Activated CD4-positive, alpha-beta T cell treated with anti-CD3 and anti-CD28 coated beads, Interleukin-2, amount 50 U/mL, for 4 hours (primary cell): ENCODE measurements at places on chromosomes 12 and 14.

DNA sequence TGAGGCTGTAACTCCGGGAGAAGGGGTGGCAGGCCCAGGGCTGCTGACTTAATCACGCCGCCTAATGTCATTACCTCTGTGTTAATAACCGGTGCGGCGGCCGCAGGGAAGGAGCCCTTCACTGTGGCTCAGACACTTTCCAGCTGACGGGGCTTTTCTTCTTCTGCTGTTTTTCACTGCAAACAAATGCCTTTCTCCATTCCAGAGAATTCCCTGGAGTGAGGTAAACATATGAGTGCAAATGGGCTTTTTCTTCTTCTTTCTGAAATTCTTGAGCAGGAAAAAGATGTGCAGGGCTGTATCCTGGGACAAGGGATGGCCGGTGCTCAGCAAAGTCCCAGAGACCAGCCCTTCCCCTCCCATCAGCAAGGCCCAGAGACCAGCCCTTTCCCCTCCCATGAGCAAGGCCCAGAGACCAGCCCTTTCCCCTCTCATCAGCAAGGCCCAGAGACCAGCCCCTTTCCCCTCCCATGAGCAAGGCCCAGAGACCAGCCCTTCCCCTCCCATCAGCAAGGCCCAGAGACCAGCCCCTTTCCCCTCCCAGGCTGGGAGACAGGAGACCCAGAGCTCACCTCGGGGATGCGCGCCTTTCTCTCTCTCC, 33.4 kb upstream of the FAM181A start:
- DNase-seq: no peak

DNA sequence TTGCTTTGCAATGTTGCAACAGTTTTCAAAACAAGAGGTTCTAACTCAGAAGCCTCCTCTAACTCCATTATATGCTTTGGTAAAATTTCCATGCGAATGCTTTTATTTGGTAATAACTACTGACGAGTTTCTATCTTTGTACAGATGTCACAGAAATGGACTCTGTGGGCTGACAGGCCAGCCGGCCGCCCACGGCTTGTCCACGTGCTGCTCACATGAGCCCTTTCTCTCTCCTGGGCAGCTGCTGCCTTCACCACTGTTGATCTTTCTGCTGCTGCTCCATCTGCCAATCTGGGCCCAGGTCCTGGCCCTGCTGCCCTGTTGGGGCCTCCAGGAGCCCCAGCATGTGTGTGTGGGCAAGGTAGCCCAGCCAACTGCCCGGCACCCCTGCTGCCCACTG, 168.2 kb upstream of the TMEM132C start:
- DNase-seq: no peak

DNA sequence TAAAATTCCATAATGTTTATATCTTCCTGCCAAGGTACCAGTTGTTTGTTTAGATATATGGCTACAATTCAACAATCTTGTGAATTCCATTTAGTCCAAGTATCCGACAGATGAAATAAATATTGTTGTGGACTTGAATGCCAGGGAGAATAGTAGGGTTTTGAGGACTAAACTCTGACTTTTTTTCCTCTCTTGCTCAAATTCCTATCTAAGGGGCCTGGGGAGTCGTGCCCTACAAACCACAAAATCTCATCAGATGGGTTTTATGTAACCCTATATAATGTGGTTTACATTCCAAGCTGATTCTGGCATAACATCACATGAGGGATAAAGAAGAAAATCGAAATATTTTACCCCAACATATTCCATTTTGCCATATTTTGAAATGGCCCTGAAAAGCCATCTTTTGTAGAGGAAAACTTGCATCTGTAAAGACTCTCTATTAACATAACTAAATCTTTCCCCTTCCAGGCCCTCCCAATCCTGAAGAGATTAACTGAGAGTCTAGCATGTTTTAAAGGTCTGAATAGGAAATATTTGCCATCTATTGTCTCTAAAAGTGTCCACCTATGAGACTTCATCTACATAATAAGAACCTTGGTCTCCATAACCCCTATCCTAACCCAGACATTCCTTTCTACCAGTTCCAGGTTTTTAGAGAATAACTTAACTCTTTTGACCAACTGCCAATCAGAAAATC, 184.7 kb upstream of the KITLG start:
- DNase-seq: no peak

DNA sequence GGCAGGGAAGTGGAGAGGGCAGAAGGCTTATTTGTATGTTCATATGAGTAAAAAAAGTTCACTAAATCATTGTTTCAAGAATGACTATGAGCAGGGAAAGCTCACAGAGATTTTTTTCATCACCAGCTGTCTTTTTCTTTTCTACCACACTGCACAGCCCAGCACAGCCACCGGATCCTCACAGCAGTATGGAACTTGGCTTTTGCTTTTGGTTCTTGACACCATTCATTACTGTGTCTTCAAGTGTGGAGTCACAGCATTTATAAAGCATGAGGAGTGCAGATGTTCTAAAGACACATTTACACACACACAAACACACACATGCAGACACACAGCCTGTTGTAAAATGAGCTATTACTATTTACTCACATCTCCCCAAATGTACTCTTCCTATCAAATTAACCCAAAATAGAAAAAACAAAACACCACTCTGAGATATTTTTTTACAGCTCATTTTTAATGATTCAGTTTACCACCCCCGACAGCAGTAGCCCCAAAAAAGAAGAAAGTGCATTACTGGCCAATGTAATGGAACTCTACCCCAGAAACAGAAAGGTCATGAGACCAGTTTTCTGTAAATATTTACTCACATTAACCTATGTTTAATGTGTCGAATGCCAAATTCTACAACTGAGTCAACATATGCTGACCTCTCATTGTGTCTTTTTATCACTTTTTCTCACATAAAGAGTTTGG, 60.5 kb downstream of the BTG1 start:
- DNase-seq: no peak

DNA sequence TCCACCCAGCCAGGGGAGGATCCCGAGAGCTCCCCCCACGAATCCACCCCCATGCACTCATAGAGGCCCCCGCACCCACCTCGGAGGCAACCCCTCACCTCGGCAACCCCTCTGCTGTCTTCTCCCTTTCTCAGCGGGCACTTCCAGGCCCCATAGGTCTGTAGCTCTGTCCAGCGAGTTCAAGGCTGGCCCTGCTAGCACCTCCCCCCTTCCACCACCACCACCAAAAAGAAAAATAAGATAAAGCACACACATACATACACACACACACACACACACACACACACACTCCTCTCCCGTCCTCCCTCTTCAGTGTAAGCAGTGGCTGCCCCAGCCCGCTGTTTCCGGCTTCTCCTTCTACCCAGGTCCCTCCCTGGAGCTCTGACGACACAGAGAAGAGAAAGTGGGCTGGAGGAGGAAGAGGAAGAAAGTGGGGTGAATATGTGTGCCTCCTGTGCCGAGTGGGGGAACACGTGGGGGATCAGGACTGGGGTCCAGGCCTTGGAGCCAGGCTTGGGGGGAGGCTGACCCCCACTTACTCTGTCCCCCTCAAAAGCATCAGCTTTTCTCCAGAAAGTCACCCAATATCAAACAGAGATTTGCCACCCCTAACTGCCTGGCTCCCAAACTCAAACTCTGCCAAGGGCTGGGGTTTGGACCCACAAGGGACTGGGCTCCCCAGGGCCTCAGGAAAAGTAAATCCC, at the start of gene STAT6:
Gene STAT6 (minus strand): TSS at position 332 of the 704 bp plus-strand sequence. CDS start 3,084 bp downstream, outside the sequence.
- DNase-seq: peak; percentile 79

DNA sequence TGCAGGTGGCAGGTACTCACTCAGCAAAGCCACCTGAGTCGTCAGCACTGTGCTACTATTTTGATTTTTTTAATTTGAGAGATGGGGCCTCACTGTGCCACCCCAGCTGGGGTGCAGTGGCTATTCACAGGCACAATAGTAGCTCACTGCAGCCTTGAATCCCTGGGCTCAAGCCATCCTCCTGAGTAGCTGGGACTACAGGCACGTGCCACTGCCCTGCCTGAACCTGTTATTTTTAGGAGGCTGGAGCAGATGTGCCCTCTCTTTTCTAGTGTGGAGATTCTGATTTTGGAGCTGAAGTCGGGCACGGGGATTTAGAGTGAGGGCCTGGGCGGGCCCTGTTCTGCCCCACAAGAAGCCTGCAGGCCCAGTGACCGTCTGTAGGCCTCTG, 17.3 kb downstream of the SLC25A47 start:
- no peak for DNase-seq

- no peak for DNase-seq
Measured at GRCh38 chr12:96354326-96354725, 45.9 kb downstream of the CDK17 start.

GRCh38 chr14:24670594-24670993, 36.6 kb upstream of the GZMB start:
- no peak for DNase-seq

- no peak for DNase-seq
Measured at GRCh38 chr12:8156845-8157244, at the start of gene ZNF705A. ZNF705A (plus strand) TSS chr12:8157015; CDS start chr12:8172626, 15,611 bp downstream.

DNA sequence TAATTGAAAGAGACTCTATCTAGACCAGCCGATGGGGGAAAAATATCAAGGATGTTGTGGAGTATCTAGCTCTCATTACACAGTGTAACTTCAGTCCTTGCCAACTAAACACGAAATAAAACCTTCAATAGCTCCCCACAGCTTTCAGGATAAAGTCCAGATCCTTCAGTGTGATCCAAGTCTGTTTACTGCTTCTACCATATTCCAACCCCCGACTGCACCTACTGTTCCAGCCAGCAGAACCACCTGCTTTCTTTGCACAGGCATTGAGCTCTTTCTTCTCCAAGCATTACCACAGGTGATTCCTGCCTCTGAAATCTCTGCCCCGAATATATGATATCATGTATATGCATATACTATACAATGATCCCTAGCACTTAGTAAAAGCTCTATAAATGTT, 2.2 kb upstream of the LRRC23 start:
- no peak for DNase-seq

DNA sequence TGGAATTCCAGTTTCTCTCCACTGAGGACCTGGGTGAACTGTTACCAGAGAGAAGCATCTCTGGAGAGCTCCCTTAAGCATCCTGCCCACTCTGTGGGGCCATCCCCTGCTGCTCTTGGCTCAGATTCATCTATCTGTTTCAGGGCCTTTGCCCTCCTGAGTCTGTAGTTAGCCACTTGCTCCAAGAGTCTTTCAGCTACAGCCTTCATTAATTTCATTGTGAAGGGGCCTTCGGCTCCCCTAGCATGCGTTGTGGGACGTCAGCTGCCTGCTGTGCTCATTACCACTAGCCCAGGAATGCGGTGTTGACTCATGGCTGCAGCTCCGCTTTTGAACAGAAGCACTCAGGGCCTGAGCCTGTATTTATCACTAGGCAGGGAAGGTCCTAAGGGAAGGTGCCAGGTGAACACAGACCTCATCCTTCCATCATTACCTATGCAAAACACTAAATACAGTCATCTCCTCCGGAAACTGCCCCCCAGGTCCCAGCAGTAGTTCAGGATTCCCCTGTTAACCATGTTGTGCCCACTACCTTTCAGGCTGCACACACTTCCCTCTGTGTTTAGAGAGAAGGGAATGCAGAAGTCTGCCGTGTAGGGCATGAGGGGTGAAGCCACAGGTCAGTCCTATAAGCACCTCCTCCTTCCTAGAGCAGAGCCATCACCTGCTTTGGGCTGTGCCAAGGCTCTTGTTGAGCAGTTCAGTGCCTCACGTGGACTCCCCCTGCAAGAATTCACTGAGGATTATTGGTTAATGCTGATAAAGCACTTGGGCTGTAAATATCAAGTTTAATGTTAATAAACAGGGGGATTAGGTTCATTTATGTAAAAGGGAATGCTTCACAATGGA, 191.4 kb downstream of the CACNA1C start:
- no peak for DNase-seq

- no peak for DNase-seq
Measured at GRCh38 chr14:79411403-79412174, 799.7 kb downstream of the DIO2 start.

DNA sequence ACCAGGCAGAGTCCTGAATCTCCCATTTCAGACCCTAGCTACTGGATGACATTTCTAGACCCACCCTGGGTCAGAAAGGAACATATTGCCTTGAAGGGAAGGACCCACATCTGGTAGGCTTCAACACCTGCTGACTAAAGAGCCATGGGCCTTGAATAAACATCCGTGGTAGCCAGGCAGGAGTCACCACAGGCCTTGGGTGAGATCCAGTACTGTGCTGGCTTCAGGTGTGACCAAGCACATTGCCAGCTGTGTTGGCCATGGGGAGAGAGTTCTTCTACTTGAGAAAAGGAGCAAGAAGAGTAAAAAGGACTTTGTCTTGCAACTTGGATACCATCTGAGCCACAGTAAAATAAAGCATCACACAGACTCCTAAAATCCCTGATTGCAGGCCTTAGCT, 332.6 kb downstream of the SLC16A7 start:
- no peak for DNase-seq

DNA sequence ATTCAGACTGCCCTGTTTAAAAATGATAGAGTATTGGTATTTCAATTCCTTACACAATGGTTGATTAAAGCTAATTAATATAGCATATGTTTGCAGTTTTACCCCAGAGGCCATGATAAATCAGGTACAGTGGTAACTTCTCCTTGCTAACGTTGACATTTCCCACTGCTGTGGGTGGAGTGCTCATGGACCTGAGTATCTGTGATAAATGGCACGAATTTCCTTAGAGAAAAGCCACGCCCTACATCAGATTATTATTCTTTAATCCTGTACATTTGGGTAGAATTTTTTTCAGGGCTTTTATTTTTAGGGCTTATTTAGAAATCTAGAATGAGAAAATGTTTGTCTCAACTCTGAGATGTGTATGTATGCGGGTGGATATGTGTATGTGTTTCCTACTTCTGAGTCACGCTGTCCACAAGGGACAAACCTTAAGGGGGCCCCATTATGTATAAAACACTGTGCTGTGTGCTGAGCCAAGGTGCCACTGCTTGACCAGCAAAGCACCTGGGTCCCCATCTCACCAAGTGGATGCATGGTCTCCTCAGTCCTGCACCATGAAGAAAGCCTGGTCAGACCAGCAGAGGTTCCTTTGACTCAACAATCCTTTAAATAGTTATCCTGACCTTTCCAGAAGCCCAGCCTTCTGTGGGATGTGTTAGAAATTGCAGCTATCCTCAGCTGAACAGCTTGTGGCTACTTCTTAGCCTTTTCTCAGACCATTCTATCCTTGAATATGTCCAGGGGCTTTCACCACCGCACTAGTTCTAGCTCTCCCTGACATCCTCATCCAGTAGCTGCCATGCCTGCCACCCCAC, 57.9 kb upstream of the STK38L start:
- DNase-seq: no peak

- DNase-seq: no peak
Measured at GRCh38 chr12:132568301-132568700, 42.1 kb downstream of the LRCOL1 start.
